T-helper 17 cell (primary cell): ENCODE measurements at places on chromosomes 3 and 15.
A peak's percentile ranks its signal among the peaks of the same experiment; 100 is the strongest.

- DNase-seq = no peak
Observed at GRCh38 chr3:27758083-27758482, 36.0 kb upstream of the EOMES start.

DNA sequence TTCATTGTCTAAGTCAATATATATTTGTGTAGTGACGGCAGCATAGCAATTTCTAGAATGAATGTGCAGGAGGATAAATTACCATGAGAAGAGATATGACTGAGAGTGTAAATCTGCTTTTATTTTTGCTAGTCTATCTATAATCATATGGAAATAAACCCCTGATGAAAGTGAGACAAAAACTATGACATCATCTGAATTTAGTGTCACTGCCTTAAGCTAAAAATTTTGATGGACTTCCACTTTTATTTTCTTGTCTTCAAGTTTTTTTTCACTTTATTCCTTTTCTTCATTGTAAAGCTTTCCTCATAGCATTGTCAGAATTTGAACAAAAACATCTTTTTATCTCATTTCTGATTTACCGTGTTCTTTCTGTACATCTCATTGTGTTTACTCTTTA is 242.0 kb downstream of the CHST2 start:
- no peak for DNase-seq

- DNase-seq = no peak
Observed at GRCh38 chr3:126025862-126026261, 56.9 kb downstream of the ROPN1B start.

DNA sequence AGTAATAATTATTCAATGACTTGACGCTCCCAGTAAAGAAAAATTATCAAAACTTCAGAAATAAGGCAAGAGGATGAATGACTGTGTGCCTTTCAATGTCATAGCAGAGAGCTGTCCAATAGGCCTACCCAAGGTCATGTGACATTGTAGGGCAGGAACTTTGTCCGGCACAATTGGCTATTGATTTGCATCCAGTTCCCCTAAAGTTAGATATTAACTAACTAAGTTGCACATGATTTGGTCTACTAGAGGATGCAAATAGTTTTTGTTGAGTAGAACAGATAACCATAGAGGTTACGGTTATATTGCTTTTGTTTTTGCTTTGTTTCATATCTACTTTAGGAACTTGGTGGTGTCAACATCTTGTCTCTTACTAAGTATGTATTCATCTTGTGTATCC is 127.9 kb upstream of the PFN2 start:
- DNase-seq = no peak

DNA sequence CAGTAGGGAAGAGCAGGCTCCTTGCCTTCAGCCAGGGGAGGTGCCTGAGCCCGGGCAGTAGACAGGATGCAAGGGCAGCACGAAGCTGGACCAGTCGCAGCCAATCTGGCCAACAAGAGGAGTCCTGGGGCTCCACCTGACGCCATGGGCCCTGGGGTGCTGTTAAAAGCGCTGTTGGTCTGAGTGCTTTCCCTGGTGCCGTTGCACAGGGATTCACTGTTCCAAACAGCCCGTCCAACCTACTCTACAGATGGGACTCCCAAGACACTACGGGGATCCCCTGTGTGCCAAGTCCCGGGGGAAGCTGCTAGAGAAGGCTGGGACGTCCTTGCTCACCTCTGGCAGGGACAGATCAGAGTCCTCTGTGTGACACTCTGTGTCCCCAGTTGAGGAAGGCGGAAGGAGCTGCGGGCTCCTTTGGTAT is 632 bp downstream of the CTSH start:
- DNase-seq = no peak

DNA sequence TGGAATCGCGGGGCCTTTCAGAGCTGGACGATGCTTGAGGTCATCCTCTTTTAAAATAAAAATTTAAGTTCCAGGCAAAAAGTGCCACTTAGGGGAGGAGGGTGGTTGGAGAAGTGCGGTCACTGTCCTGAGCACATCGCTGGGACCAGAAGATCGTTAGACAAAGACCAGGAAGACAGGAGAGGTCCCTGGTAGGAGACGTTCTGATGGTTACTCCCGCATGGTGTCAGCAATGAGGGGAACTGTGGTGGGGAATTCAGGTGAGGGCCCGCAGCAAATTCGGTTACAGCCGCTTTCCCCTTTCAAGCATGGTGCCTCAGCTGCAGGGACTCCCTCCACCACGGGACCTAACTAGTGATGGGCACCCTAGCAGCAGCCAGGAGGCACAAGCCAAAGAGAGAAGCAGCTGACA is 1.0 kb upstream of the ISY1 start:
- no peak for DNase-seq

GRCh38 chr3:187741403-187742350 is 3.6 kb downstream of the BCL6 start:
- peak; percentile 64 for DNase-seq

- no peak for DNase-seq
Observed at GRCh38 chr15:57909388-57909787, 156.1 kb downstream of the ALDH1A2 start.
